Fibroblast of skin of left quadriceps (primary cell): ENCODE measurements at places on chromosomes 11 and 22.

DNA sequence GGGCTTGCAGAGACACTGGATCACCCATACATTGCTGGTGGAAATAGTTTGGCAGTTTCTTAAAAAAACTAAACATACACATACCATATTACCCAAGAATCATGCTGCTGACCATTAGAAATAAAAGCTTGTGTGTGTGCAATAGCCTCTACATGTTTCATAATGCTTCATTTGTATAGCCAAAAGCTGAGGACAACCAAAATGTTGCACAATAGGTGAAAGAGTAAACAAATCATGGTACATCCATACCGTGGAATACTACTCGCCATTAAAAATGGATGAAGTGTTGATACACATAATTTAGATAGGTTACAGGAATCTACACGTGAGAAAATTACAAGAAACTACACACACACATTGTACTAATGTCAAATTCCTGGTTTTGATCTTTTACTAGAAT is 6.5 kb downstream of the KBTBD3 start:
- DNase-seq: no peak

DNA sequence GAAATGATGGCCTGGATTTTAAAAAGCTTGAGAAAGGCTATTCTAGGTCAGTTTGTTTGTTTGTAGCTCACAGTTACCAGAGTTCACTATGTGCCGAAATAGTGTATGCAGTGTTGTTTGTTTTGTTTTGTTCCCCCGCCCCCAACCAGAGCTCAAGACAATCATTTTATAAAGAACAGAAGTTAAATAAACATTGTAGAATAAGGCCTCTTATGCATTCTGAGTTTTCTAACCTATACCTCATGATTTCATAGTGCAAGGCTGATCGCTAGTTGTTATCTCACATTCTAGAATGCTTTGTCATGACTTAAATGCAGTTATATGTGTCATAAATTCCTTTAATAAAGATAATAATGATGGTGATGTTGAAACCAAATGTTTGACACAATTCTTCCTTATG is 7.8 kb downstream of the KCNA4 start:
- DNase-seq: no peak

GRCh38 chr22:28009272-28009827 is 90.3 kb upstream of the PITPNB start:
- peak; percentile 76 for DNase-seq

- no peak for DNase-seq
These were observed 30.4 kb downstream of the FADD start for GRCh38 chr11:70233511-70233934.

GRCh38 chr11:27300974-27301373 is 62.0 kb downstream of the CCDC34 start:
- DNase-seq: no peak

- no peak for DNase-seq
These were observed 64.6 kb upstream of the ADSL start for GRCh38 chr22:40281717-40282116.

DNA sequence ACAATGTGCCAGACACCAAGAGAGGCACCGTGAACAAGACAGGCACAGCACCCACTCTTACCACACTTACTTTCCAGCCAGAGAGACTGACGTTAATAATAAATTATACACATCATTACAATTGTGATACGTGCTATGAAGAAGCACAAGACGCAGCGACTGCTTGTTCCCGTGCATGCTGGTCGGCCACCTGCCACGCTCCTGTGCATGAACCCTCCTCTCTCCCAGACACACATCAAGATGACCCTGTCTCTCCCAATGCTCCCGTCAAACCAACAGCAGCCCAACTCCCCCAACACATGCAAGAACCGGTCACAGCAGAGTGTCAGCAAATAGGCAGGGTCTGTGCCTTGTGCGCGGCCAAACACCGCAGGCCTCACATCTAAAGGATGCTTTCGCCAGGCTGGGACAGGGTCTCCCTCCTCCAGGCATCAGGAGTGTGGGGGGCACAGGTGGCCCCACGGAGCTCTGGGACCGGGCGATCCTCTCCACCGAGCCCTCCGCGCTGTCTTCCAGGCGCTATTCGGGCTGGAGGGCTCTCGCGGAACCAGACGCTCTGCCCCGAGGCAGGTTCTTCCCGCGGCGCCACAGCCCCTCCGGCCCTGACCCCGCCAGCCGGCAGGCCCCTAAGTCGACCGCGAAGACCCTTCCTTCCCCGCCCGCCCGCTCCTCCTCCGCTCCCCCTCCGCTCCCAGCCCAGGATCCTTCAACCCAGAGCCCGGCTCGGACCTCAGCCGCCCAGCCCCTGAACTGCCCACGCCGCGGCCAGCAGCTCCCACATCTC is 533 bp downstream of the SERGEF start:
- DNase-seq: no peak

GRCh38 chr11:35292279-35292678 is 127.1 kb downstream of the SLC1A2 start:
- no peak for DNase-seq

GRCh38 chr11:65637794-65638419 is at the start of gene SIPA1:
TSS of gene SIPA1 (plus strand) at chr11:65638101. CDS start at chr11:65640922, 2,821 bp downstream.
- peak; percentile 26 for DNase-seq

DNA sequence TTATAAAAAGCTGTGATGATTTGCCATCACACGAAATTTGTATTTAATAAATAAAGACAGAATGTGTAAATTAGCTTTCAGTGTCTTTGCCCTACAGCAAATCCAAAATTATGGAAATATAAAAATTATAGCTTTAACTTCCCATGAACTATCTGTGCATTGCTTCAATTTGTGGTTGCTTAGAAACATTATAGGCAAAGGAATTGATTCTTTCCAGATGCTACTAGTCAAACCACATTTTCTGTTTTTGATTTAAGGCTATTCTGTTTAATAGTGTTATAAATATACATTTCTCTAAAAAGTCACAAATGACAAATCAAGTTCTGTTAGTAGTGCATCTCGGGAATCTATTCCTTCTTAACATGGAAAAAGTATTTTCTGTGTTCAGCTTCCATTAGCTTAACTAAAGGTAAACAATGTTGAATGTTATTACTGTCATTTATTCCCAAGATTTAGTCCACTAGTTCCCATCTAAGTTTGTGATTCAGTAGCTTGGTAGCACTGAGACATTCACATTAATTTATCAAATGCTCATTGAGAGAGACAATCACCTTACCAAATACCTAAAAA is 1086.3 kb upstream of the CCDC90B start:
- DNase-seq: no peak

GRCh38 chr11:9565822-9566560 is 7.5 kb upstream of the WEE1 start:
- peak; percentile 100 for DNase-seq

GRCh38 chr11:131402040-131402439 is 31.6 kb downstream of the NTM start:
- no peak for DNase-seq

DNA sequence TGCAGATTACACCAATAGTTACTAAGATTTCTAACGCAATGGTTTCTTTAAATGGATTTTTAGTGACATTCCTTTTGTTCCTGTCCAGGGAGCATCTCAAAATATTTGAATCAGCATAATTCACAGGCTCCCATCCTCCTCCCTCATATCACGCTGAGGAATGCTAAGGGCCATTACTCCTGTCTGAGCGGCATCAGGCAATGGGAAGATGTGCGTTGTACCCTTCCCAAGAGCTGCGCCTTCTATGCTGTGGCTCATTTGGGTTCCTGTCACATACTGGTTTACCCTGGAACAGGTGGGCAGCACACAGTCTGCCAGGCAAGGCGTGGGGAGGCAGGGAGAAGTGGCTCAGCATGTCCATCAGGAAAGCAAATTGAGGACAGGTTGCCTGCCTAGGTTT is 121.9 kb downstream of the DBX1 start:
- DNase-seq: no peak
